NCI-H1436 (cell line): ENCODE measurements at places on chromosomes 3 and 15.

- no peak for DNase-seq
Measured at GRCh38 chr3:156605686-156606605, 51.0 kb upstream of the SSR3 start.

DNA sequence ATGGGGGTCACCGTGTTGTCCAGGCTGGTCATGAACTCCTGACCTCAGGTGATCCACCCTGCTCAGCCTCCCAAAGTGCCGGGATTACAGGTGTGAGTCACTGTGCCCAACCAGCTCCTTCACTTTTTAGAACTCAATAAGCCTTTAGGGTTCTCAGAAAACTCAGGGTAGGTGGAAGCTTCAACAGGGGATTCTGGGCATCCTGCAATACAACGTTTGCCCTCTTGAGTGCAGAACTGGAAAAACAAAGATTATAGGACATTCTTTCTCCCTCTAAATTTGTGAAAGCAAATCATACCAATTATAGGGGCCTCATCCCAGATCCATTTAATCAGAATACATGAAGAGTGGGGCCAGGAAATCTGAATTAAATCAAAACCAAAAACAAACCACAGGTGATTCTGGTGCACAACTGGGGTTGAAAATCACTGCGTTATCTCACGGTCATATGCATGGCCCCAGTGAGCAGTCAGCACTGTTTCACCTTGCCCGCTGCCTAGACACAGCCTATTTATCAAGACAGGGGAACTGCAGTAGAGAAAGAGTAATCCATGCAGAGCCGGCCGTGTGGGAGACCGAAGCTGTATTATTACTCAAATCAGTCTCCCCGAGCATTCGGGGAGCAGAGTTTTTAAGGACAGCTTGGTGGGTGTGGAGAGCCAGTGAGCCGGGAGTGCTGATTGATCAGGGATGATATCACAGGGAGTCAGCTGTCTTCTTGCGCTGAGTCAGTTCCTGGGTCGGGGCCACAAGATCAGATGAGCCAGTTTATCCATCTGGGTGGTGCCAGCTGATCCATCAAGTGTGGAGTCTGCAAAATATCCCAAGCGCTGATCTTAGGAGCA lies 58.4 kb downstream of the TMEM44 start:
- DNase-seq = no peak

DNA sequence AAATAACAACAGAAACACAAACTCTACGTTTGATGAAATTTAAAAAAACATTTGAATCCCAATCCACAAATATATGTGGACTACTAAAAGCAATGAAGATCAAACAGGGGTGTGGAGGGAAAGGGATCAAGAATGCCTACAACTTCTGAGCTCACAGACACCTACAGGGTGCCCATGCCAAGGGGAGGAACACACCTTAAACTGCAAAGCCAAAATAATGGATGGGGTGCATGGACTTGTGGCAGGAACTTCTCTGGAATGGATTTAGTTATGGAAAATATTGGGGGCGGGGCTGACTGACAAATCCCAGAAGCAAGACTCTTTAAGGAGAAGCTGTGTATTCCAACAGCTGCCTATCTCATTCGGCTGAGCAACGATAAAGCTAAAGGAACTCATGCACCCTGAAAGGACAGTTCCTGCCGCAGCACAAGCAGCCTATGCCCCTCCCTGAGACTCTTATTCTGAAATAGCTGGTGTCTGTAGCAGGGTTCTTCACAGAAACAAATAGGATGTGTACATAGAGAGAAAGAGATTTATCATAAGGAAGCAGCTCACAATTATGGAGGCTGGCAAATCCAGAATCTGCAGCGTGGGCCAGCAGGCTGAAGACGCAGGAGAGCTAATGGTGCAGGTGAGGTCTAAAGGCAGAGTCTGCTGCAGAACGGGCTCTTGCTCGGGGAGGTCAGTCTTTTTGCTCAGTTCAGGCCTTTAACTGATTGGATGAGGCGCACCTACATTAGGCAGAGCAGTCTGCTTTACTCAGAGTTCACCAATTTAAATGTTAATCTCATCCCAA lies 24.5 kb upstream of the PLA2G4D start:
- peak; percentile 56 for DNase-seq

DNA sequence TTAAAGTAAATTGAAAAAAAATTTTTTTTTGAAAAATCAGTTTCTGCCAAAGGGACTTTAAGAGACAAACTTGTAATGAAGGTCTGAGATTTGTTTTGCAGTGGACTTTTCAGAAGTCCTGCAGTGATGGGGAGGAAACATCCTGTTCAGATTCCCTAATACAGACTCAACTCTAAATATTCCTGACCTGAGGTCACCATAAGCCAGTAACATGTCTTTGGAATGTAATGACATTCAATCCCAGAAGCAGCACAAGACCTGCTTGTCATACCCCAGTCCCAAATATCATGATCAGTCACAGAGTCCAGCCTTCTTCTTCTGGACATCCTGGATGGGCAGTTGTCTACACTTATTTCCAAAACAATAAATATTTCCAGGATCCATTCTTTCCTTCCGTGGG lies 53.6 kb downstream of the TMEM39A start:
- no peak for DNase-seq

GRCh38 chr3:10757821-10758130 lies 58.3 kb upstream of the SLC6A11 start:
- DNase-seq = no peak

DNA sequence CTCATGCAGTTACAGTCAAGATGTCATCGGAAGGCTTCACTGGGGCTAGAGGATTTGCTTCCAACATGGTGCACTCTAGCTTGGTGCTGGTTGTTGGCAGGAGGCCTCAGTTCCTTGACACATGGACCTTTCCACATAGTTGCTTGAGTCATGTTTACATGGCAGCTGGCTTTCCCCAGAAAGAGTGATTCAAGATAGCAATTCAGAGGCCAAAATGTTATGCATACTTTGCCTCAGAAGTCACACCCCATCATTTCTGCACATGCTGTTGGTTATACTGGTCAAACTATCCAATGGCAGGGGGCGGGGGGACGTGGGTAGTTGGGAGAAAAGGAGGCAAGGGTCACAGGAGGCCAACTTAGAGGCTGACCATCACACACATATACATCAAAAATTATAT lies 58.7 kb downstream of the FOXB1 start:
- no peak for DNase-seq

- DNase-seq = no peak
Measured at GRCh38 chr3:118406562-118406961, 628.1 kb downstream of the IGSF11 start.

- DNase-seq = no peak
Measured at GRCh38 chr3:134769287-134769868, 25.7 kb upstream of the EPHB1 start.

GRCh38 chr15:35768949-35769348 lies 223.0 kb upstream of the DPH6 start:
- no peak for DNase-seq

GRCh38 chr3:64888840-64889392 lies 201.1 kb upstream of the ADAMTS9 start:
- DNase-seq = no peak

GRCh38 chr3:73516631-73517030 lies 108.1 kb downstream of the PDZRN3 start:
- DNase-seq = no peak

DNA sequence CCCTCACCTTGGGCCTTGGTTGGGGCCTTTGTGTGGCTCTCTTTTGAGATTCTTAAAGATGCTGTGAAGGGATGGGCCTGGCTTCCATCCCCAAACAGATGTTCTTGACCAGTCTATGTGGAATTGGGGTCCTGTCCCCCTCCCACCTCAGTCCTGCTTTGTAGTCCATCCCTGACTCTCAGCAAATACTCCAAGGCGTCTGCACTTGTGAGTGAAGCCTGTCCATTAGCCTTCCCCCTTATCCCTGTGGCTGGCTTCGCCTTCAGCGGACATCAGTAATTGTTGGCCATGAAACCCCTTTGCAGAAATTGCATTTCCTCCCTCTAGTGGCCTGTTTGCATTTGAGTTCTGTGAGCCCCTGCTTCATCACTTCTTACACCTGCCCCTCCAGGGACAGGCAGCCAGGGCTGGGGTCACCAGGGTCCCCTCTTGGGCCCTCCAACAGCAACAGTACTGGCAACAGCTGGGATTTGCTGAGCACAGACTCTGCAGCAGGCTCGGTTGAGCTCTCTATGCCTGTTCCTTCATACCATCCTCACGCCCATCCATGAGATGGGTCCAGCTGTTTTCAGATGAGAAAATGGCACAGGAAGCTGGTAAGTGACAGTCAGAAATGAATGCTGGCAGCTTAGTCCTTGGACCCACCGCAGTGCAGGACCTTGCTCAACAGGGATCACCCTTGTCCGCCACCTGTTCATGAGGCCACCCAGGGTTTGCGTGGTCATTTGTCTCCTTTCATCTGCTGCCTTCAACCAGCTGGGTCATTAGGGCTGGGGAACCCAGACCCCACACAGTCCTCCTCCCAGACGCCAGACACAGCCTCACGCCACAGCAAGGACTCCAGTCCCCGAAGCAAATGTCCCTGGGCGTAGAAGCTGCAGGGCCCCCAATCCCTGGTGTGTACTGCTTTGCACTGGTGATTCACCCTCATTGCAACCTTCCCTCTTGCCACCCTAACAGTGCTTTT lies 8.9 kb upstream of the LRRK1 start:
- no peak for DNase-seq

GRCh38 chr3:180421221-180421620 lies 180.7 kb upstream of the TTC14 start:
- DNase-seq = no peak

GRCh38 chr15:99399061-99399460 lies 147.8 kb downstream of the LRRC28 start:
- no peak for DNase-seq

- no peak for DNase-seq
Measured at GRCh38 chr3:16337856-16338540, 73.0 kb downstream of the OXNAD1 start.

GRCh38 chr3:38958026-38958720 lies 93.6 kb downstream of the SCN11A start:
- no peak for DNase-seq

GRCh38 chr3:139935016-139935865 lies at the start of gene CLSTN2:
Gene CLSTN2, plus strand, starts transcription at chr3:139935185.
- DNase-seq = peak; percentile 93

GRCh38 chr3:30400926-30401325 lies 205.5 kb upstream of the TGFBR2 start:
- DNase-seq = no peak

GRCh38 chr15:58042006-58042405 lies 23.5 kb downstream of the ALDH1A2 start:
- no peak for DNase-seq

- DNase-seq = no peak
Measured at GRCh38 chr3:25910997-25911396, 121.1 kb downstream of the OXSM start.

GRCh38 chr3:116524453-116525210 lies 79.3 kb upstream of the LSAMP start:
- no peak for DNase-seq

DNA sequence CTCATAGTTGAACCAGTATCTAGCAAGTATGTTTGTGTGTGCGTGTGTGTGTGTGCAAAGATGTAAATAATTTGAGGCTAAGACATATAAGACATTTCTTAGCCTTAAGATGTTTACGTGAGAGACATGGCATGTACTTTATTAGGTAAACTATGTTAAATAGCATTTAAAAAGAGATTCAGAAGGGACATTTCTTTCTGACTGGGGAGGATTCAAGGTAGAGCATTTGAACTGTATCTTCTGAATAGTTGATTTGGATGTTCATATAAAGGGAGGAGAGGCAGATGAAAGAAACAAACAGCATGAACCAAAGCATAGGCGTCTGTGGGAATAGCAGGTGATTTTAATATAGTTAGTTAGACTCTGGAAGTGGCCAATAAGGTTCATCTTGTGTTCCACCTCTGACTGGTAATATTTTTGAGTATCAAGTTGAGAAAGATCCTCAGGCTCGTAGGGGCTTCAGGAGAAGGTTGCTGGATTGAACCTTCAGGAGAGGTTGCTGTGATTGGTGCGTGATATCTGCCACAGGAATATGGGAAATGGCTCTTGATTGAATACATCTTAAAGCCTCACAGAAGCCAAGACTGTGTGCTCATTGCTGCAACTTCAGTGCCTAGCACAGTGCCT lies 12.6 kb downstream of the NFKBIZ start:
- no peak for DNase-seq

GRCh38 chr3:140199743-140200142 lies 264.8 kb downstream of the CLSTN2 start:
- DNase-seq = no peak

GRCh38 chr3:71300951-71301393 lies 282.6 kb downstream of the FOXP1 start:
- no peak for DNase-seq

DNA sequence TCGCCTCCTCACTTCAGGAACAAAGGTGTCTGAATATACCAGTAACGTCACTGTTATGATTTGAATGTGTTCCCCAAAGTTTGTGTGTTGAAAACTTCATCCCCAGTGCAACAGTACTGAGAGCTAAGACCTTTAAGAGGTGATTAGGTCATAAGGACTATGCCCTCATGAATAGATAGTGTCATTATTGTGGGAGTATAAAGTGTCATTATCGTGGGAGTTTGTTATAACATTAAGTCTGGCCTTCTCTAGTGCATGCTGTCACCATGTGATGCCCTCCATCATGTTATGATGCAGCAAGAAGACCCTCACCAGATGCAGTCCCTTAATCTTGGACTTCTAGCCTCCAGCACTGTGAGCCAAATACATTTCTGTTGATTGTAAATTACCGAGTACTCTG lies 53.7 kb upstream of the TLE3 start:
- no peak for DNase-seq

DNA sequence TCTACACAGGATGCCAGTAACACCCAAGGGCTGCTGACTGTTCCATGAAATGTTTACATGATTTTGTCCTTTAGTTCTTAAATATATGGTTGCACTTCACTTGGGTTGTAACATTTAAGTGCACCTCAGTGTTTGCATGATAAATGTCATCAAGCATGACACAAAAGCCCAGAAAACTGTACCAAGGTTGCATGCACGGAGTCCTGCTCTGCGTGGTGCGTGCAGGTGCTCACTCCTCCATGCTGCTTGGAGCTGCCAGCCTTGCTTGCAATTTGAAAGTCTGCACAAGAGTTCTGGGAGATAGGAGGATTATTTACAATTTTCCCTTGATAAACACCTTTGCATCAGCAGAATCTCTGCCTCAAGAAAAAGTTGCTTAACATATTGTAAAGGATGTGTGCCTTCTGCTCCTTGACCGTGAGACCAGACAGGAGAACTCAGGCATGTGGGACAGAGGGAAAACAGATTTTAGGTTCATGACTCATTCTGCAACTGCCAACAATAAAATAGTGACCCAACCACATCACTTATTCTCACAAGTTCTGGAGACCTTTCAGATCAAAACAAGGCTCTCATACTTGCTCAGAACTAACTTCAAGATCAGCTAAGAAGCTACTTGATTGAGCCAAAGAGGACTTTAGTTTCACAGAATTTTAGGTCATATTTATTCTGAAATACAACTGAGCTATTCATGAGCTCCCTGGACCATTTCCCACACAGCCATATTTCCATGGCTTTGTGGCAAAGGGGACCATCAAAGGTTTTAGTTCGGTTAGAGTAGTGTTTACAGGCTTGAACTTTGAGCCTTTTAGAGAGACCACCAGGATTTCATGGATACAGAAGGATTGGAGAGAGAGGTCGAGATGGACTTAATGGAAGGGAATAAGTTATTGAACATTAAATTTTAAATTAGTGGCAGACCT lies 128.4 kb upstream of the ZBED2 start:
- DNase-seq = no peak

- DNase-seq = no peak
Measured at GRCh38 chr3:94269763-94270162, 206.9 kb downstream of the NSUN3 start.

GRCh38 chr3:37015642-37016041 lies 22.3 kb downstream of the MLH1 start:
- no peak for DNase-seq

- DNase-seq = no peak
Measured at GRCh38 chr3:101194392-101194791, 126.0 kb downstream of the IMPG2 start.
